ENCODE measurements at places on chromosomes 1 and 21.

GRCh38 chr1:36869054-36869453 is 165.3 kb downstream of the GRIK3 start:
- no peak for DNase-seq

GRCh38 chr1:111366256-111366655 is 61.3 kb downstream of the OVGP1 start:
- no peak for DNase-seq

- no peak for DNase-seq
These were observed 326.8 kb downstream of the HHAT start for GRCh38 chr1:210655511-210655910.

DNA sequence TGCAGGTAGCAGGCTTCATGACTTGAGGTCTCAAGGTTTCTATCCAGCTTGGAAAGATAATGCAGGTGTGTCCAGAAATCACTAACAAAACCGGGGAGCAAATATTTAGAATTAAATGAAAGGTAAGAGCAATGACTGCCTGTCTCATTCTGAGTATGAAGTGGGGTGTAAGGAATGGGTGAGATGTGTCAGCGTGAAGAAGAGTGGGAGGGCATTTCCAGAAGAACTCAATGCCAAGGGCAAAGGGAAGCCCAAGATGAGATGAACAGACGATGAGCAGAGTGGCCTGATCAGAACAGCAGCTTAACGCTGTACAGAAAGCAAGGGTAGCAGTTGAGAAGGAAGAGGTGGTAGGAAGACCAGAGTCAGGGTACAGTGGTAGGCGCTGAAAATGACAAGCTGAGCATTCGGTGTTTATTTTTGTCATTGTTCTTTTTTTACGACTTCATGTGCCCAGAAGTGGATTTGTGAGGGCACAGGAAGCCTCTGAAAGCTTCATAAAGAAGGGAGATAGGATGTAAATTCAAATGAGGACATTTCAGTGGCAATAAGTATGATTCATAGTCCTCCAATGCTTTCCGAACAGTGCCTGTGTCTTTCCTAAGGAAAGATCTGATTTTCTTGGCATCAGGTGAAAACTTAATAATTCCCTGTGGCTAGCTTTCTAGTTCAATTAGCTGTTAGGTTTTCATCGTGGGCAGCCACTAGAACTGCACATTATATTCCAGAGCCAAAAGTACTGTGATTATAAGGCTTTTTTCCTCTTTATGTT is 190.5 kb downstream of the APP start:
- no peak for DNase-seq

GRCh38 chr1:213987927-213988506 is at the start of gene PROX1:
Gene PROX1 (plus strand): TSS chr1:213987973. CDS start chr1:213996536, 8,563 bp downstream.
- peak; percentile 94 for DNase-seq

DNA sequence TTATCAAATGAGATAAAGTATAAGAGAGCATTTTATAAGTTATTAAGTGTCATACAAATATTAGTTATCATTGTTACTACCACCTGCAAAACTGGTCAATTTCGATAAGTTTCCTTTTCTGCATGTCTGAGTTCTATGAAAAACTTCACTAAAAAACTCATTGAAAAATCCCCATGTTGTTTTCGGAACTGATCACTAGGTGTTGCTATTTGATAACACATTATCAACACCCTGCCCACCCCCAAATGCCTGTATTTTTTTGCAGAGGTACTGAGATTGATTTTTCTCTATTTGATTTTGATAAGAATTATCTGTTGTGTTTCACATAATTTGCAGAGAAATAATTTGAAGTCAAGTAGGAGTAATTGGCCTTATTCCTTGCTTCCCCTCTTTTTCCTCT is 22.1 kb upstream of the DISP1 start:
- DNase-seq: peak; percentile 44

- DNase-seq: no peak
These were observed 175.3 kb downstream of the APP start for GRCh38 chr21:25995278-25995677.

- DNase-seq: no peak
These were observed 20.6 kb downstream of the ABL2 start for GRCh38 chr1:179208681-179209477.

DNA sequence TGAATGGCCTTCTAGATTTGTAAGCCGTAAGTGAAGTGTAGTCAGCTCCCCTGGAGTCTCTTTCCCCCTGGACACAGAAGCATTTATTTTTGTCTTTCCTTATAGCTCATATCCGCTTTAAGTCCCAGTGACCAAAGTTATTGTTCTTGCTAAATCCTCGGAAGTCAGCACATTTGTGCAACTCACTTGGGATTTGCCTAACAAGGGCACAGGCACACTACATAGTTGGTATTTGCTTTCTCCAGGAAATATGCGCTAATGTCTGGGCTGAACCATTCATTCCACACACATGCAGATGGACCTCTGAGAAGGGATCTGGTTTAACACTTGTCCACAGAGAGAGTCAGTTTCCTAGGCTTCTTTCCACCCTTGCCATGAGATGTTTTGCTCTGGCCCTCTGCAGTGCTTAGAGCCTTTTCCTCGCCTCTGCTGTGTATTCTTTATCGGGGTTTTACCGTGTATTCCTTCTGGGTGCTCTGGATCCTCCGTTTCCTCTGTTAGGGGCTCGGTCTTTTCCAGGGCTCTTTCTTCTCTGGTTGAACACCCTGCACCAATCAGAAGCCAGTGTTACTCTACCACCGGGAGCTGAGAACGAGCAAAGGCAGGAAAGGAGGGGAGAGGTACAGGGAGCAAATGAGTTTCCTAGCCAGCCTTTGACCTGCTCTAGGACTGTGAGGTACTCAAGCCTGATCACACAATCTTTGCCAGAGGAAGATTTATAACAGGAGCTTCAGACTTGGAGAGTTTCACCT is 72.4 kb downstream of the ABCA4 start:
- DNase-seq: peak; percentile 30

- peak; percentile 77 for DNase-seq
These were observed 77.9 kb downstream of the ADARB1 start for GRCh38 chr21:45152265-45152746.

GRCh38 chr1:165650981-165651625 is 20.1 kb downstream of the MGST3 start:
- no peak for DNase-seq

- DNase-seq: peak; percentile 93
These were observed 1.3 kb upstream of the BLACAT1 start for GRCh38 chr1:205456868-205457745.

- DNase-seq: no peak
These were observed 37.4 kb upstream of the HSD17B7 start for GRCh38 chr1:162753001-162753658.

GRCh38 chr1:84985365-84985764 is 11.5 kb downstream of the MCOLN2 start:
- DNase-seq: no peak

DNA sequence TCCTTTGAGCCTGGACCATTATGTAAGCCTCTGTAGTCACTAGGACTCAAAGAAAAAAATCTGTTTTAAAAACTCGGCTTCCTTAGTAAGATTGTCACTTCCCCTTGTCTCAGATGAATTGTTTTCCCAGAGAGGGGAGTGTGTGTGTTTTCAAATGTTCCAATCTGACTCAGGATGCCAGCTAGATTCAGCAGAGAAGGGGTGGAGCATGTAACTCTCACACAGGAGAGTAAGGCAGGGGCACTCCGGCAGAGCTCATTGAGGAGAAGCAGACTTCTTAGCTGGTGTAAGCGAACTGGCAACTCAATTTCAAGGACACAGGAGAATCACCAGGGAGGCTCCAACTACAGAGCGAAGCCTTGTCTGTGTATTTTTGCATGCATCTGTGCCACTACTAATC is 623.2 kb downstream of the LMO4 start:
- no peak for DNase-seq

- DNase-seq: no peak
These were observed 47.3 kb upstream of the CASZ1 start for GRCh38 chr1:10843697-10844096.

DNA sequence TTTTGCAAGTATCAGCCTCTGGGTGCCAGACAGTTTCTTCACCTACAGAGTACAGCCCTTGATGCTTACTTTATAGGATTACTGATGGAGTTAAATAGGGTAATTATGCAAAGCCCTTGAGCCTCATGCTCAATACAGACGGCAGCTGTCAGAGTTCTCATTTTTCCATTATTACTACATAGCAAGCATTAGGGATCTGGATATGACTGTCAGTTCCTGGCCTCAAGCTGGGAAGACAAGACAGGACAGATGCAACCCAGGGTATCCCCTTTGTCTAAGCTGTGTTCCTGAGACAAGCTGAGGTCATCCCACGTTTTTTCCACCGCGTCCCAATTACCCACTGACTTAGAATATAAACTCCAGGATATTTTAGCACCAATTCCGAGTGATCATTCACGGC is 94.4 kb downstream of the SLC35F3 start:
- DNase-seq: peak; percentile 2

GRCh38 chr21:28938726-28939125 is 54.0 kb downstream of the LTN1 start:
- no peak for DNase-seq

Measured in neural progenitor cell (in vitro differentiated cells).